ENCODE measurements at places on chromosomes 4 and X. TPM values are rescaled to one million over a fixed set of nuclear protein-coding genes. Genes with fewer than 3 reads are reported as not detected.

DNA sequence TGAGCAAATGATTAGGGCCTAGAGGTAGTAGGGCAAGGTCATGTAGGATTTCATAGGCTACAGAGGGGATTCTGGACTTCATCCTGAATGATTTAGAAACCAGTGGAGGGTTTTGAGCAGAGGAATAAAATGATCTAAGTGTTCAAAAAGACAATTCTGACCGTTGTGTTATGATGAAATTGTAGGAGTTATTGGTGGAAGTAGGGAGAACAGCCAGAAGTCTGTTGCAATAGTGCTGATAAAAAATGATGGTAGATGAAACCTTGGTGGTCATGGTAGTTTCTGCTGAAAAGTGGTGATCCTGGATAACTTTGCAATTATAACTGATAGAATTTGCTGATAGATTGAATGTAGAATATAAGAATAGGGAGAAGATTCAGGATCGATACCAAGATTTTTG is 60.2 kb downstream of the MID1IP1 start:
- DNase-seq = no peak

- DNase-seq = peak; percentile 86
Observed at GRCh38 chr4:113761620-113762185, at the start of gene CAMK2D. Gene CAMK2D, minus strand, starts transcription at chr4:113761738. Its CDS starts 670 bp downstream, at chr4:113761068.

DNA sequence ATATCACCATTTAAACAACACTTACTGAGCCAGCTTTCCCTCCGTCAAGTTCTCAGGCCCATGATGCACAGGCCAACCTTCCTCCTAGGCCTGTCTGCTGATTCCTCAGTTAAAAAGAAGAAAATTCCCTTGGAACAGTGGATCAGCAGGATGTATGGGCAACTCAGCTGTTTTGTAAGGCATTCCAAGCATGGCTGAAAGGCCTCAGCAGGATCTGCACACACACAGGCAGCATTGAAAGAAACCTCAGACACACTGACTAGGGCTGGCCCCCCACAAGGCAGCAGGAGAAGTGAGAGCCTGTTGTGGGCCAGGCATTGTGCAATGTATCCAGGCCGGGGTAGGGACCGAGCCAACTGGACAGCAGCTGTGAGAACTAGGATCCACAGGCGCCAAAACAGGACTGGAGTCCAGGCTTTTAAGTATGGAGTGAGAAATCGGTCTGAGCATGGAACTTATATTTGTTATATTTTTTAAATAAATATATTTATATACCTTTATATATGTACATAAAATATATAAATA is 171.4 kb downstream of the NWD2 start:
- DNase-seq = no peak

DNA sequence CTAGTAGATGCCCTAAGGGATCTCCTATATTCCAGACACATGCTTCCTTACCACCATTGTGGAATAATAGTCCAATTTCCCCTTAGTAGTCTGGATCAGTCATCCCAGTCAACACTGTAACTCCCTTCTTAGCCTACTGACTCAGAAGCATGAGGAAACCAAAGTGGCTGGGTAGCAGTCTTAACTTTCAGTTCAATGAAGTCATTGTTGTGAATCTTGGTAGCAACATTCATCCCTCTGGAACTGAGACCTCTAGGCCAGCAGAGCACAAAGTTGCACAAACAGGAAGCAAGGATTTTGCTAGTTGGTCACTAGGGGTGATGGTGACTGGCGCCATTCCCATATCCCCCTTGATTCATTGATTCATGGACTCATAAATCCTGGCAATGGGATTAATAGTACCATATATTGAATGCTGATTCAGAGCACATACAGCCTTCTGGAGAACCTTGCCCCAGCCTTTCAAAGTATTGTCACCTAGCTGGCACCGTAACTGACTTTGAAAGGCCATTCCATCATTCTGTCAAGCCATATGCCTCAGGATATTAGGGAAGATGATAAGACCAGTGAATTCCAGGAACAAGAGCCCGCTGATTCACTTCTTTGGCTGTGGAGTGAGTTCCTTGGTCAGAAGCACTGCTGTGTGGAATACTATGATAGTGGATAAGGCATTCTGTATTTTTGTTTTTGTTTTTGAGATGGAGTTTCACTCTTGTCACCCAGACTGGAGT is 19.7 kb upstream of the GPAT3 start:
- DNase-seq = peak; percentile 89

- peak; percentile 54 for DNase-seq
Observed at GRCh38 chr4:126530996-126531585, 1101.7 kb upstream of the INTU start.

DNA sequence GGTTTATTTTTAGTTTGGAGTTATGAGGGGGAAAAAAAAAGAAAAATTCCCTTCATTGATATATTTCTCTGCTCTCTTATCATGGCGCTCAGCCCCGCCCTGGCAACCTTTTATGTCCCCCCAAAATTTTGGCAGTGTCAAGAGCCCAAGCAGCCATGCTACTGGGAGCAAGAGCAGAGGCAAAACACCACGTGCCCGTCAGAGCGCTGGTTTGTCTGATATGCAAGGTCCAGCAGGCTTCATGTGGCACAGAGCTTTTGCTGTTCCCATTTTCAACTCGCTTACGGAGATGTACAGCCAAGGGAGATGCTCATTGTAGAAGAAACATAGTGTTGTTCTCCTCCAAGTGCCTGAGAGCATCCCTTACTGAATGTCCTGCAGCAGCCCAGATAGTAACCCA is 27.3 kb downstream of the SLITRK2 start:
- DNase-seq = no peak

DNA sequence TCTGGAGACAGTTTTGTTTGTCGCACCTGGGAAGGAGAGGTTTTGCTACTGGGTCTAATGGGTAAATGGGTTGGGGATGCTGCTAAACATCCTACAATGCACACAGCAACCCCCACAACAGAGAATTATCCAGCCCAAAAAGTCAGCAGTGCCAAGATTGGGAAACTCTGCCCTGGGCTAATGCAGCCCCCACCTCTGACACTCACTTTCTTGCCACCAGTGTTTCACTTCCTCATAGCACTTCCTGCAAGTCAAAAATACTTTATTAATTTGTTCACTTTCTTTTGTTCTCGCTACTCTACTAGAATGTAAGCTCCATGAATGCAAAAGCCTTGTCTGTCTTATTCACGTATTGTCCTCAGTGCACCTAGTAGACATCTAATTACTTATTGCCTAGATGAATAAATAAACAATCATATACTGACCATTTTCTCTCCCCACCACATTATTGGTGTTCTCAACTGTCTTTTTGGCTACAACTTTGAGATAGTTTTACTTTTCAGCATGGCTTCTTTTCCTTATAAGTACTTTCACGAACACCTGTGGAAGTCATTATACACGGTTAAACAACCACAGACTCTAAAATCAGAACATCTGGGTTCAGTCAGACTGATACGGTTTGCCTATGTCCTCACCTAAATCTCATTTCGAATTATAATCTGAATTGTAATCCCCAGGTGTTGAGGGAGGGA is 82.0 kb upstream of the PITX2 start:
- no peak for DNase-seq

DNA sequence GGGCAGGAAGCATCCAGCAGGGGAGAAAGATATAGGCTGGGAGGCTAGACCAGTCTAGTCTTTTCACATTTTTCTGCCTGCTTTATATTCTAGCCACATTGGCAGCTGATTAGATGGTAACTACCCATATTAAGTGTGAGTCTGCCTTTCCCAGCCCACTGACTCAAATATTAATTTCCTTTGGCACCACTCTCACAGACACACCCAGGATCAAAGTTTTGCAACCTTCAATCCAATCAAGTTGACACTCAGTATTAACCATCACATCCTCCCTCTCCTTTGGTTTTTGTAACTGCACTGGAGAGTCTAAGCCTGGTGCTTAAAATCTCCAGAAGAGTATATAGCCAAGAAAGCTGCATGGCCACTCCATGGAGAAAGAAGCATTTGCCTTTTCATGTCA is 560.4 kb downstream of the GRXCR1 start:
- no peak for DNase-seq

DNA sequence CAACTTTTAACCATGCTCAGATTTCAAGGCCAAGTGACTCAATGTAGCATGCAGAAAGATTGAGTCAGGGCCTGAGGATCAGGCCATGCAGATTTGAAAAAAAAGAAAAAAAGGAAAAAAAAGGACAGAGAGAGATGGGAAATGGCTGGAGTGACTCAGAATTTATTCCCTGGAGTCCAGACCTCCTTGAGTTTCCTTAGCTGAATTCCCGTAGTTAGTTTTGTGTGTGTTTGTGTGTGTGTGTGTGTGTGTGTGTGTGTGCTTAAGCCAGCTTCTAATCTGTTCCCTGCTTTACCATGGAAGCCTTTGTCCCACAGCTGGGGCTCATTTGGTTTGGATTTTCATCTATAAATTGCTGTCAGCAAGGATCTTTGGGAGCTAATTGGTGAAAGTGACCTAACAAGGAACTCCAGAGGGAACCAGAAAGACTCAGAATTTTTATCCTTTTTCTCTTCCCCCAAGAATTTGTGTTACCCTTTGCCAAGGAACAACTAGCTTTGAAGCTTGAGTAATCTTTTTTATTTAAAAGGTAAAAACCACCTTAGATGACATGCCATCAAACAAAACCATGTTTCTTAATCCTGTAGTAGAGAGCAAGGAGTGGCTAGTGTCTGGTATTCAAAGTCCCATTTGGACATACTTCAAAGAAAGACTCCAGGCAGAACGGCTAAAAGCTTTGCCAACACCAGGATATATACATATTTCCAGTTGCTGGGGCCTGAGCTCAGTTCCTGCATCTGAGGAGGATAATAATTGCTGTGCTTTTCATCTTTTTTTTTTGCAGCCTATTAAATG is 109.0 kb upstream of the DDIT4L start:
- peak; percentile 94 for DNase-seq

DNA sequence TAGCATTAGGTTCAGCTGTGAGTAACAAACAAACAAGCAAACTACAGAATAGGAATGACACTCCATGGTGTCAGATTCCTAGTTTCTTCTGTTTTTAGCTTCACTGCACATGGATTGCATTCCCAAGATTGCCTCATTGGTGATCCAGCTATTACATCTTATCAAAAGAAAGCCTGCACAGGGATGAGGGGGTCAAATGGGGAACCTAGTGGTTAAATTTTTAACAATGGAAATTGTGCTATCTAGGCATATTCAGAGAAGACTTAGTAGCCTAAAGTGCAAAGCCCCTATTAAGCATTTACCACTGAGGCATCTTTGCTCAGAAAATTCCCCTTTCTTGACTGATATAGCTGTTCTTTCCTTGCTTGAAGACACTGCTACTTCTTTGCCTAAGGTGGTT is 3.9 kb upstream of the TTC29 start:
- no peak for DNase-seq

DNA sequence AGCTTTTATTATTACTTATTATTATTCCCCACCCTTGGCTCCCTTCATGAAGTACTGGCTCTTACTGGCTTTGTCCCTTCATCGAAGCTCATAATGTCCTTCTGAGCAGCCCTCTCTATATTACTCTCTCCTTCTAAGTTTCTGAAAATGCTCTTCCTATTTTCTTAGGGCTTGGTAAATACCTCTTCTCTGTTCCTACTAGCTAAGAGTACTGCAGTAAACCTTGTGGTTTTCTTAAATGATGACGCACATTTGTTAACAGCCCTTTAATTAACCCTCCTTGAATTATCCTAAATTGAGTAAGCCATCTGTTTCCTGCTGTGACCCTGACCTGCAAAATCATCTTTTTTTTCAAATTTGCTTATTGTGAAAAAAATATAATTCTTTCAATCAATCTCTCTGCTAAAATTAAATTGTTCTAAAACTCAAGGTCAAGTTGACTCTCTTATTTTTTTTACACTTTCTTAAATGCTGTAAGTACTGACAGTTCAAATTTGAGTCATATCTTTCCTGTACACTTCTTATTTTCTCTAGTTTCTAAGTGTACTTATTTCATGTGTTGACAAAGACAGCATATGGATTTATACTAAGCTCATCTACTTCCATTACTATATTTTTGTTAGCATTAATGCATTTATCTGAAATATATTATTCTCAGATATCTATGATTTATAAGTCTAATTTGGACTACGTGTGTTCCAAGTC is 148.9 kb downstream of the ADAM29 start:
- no peak for DNase-seq

- DNase-seq = peak; percentile 11
Observed at GRCh38 chrX:138690591-138690990, 20.9 kb downstream of the FGF13 start.

- DNase-seq = no peak
Observed at GRCh38 chr4:22695029-22695428, 2.3 kb downstream of the GBA3 start.

- peak; percentile 52 for DNase-seq
Observed at GRCh38 chr4:179698321-179698720, 2256.1 kb upstream of the AGA start.

DNA sequence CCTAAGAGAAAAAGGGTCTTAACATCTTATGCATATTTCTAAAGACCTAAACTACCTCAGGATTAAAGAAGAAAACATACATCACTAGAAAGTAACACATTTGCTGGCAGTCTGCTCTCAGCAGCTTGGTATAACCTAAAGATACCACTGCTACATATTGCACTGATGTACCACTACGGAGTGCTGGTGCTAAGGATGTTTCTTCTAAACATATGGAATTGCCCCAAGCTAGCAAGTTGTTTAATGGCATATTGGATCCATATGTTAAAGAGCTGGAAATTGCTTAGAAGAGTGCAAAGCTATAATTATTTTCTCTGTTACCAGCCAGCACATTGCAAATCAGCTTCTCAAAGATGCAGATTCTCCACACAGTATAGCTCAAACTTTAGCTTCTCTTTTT is 436.5 kb upstream of the GALNTL6 start:
- DNase-seq = no peak

- peak; percentile 31 for DNase-seq
Observed at GRCh38 chr4:151690876-151691275, 69.9 kb downstream of the GATB start.

GRCh38 chr4:36274158-36274557 is 7.3 kb upstream of the DTHD1 start:
- peak; percentile 29 for DNase-seq

- no peak for DNase-seq
Observed at GRCh38 chr4:761086-761485, 55.5 kb downstream of the PCGF3 start.

DNA sequence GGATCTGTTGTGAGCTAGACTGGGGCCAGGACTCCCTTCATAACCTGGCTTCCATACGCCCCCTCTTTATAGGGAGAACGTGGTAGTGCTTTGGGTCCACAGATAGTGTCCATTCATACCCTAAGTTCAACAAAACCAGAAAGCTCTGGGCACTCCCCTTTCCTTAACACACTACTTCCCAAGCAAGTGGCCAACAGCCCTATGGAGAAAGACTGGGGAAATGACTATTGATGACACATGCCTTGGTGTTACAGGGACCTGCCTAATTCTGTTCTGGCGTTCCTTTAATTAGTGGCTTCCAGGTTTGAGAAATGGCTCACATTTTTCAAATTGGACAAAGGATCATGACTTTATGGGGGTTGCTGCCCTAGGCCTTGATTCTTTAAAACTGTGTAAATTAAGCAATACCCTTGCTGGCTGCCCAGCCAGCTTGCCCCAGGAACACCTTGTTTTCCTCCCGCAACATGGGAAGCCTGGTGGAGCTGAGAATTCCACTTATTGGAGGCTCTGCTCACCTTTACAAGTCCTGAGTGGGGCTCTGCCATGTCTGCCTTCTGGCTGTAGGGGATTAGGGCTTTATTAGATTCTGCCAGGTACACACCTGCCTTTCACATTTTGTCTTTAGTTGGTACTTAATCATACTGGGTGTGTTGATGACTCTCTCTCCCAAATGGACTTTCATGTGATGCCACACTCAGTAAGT is 61.1 kb downstream of the RGS12 start:
- DNase-seq = no peak

RIPPLY1 gene
- total RNA-seq = not detected

VCX3A gene
- not detected for total RNA-seq

HPGDS gene
- total RNA-seq = not detected

ZBTB33 gene
- 17.4 TPM for total RNA-seq

CLTRN gene
- 1.0 TPM for total RNA-seq

NFXL1 gene
- total RNA-seq = 11.7 TPM

TRIM61 gene
- 1.4 TPM for total RNA-seq

MAN2B2 gene
- total RNA-seq = 36.1 TPM

CDKL2 gene
- total RNA-seq = 4.7 TPM
